ENCODE measurements at places on chromosomes 3 and 15.
A peak's percentile ranks its signal among the peaks of the same experiment; 100 is the strongest.

GRCh38 chr3:172846706-172847105 lies 96.2 kb downstream of the ECT2 start:
- DNase-seq, result peak; percentile 93

DNA sequence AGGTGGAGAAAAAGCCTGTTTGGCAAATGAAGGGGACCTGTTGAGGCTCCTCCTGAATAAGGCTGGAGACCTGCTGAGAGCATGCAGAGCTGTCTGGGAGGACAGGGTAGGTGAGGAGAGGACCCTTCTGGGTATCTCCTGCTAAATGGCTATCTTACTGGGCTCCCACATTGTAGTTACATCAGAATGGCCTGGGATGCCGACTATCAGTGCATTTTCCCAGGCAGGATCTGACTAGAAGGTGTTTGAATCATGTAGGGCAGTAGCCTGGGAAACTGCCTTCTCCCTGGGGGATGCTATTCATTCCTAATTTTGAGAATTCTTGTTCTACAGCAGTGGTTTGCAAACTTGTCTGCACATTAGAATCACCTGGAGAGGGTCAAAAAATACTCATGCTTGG lies 631 bp downstream of the AGBL1 start:
- DNase-seq, result no peak

DNA sequence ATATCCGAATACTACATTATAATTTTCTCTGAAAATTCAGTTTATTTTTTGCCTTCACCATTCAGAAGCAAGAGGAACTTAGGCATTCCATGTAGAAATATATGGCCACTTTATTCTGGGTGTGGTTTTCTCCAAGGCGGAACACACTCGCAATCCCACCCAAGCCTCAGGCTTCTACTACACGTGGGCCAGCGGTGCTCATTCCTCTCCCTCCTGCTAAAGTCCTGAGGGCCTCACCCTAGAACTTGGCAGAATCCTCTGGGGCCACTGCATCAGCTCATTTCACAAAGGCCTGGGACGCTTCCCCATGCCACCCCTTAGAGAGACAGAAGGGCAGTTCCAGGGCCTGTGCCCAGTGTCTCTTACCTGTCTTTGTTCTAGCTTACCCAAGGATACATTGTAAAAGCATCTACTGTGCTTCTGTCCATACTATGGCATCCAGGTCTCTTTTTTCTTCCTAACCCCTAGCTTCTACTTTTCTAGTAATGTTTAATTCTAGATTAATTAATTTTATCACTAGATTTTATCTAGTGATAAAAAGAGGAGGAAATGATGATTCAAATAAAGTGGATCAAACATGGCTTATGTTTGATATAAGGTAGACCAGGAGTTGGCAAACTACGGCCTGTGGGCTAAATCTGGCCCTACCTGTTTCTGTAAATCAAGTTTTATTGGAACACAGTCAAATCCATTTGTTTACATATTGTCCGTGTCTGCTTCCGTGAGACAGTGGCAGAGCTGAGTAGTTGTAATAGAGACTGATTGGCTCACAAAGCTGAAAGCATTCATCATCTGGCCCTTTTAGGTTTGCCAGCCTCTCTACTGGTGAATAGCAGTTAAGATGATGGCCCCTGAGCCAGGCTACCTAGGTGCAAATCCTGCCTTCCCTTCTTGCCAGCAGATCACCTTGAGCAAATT lies 29.8 kb downstream of the LARS2 start:
- no peak for DNase-seq

DNA sequence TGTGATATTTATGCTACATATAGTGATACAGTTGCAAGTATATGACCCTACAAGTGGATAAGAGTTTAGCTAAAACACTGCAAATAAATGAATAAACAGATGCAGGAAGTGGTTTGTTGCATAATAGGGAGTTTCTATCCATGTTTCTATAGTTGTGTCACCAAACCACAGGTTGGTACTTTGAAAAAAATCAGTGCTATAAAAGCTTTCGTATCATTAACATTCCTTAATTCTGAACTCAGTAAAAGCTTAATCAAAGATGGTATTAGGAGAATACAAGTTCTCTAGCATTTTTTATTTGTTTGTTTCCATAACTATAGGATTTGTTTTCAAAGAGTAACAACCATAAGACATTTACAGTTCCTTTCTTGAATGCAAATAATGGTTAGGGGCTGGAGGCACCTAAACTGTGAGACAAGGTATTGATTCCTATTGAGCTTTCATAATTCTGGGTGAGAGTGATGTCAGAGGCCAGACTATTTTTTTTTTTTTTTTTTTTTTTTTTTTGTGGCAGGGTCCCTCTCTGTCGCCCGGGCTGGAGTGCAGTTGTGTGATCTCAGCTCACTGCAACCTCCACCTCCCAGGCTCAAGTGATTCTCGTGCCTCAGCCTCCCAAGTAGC lies 29.6 kb downstream of the CPOX start:
- peak; percentile 59 for DNase-seq

DNA sequence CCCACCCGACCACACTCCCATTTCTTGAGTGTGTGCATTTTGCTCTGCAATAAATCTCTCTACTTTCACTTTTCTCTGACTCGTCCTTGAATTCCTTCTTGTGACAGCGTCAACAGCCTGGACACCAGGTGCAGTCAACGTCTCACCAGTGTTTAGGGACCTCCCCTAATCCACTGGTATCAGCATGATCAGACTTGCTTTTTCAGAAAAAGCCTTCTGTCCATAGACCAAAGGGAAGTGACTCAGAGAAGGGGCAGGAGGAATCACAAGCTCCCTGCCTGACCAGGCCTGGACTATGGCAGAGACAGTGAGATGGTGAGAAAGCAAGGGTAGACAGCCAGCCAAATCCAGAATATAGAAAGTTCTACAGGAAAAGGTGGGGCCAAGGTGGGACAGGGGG lies 15.5 kb downstream of the CCR5 start:
- no peak for DNase-seq

- DNase-seq, result no peak
These were observed 459.9 kb upstream of the TPRG1 start for GRCh38 chr3:188711881-188712247.

GRCh38 chr3:129505341-129505740 lies 23.1 kb upstream of the RHO start:
- no peak for DNase-seq

- no peak for DNase-seq
These were observed 15.2 kb upstream of the MBNL1 start for GRCh38 chr3:152253514-152253913.

- DNase-seq, result no peak
These were observed 553 bp upstream of the TNNC1 start for GRCh38 chr3:52454250-52454937.

DNA sequence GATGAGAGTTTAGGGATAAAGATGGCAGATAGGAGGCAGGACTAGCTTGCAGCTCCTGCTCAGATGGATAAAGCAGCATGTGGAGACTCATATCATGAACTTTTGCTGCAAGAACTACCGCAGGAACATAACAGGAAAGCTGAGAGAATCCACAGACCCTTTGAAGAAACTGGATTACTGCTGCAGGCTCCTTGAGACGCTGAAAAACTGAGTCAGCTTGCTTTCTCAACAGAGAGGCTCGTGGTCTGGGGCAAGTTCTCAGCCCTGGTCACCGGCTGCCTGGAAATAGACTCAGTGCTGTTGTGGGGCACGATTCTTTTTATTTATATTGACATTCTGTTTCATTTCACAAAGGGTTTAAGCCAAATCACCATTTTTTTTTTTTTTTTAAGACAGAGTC lies 28.8 kb upstream of the TRIM59 start:
- DNase-seq, result peak; percentile 69

- no peak for DNase-seq
These were observed 57.0 kb upstream of the CMTM7 start for GRCh38 chr3:32334675-32335074.

- peak; percentile 30 for DNase-seq
These were observed 1.8 kb downstream of the FOXL2 start for GRCh38 chr3:138944929-138945708.

DNA sequence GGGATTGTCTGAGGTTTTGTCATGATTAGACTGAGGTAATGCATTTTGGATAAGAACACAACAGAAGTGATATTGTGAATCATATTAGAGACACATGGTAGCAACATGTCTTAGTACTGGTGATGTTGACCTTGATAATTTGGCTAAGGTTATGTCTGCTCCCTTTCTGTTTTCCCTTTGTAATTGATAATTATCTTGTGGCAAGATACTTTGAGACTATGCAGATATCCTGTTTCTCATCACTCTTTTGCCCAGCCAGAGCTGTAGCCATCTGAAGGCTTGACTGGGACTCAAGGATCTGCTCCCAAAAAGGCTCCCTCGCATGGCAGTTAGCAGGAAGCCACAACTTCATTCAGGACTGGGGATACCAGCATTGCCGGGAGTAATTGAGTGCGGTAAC lies 35.3 kb upstream of the LARS2 start:
- no peak for DNase-seq

DNA sequence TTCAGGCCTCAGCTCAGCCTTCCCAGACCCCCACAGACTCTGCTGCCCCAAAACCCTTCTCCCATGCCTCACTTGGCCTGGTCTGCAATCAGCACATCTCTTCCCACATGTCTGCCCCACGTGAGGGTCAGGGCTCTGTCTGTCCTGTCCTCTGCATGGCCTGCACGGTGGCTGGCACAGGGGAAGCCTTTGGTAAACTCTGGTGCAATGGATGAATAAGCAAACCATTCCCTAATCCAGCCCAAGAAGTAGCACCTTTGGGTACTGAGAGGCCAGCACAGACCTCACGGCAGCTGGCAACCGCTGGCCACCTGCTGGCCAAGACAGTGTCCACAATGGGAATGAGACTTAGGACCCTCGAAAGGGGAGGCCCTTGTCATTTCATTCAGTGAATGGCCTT lies 27.7 kb downstream of the ABTB1 start:
- DNase-seq, result no peak

DNA sequence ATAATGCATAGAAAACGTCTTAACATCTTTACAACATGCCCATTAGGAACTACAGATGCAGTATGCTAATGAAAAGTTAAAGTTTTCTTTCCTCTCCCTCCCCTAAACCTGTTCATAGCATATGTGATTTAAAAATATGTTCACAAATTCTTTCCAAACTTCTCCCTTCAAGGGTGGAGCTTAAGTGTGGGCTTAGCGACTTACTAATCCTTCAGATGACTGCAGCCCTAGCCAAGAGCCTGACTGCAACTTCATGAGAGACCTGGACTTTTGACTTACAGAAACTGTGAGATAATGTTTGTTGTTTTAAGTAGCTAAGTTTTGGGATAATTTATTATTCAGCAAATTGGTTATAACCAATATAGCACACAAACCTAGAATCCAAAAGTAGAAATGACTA lies 22.0 kb upstream of the ANXA2 start:
- DNase-seq, result peak; percentile 62

GRCh38 chr15:75835990-75836958 lies 7.0 kb upstream of the UBE2Q2 start:
- no peak for DNase-seq

GRCh38 chr15:96747291-96747690 lies 416.8 kb downstream of the NR2F2 start:
- no peak for DNase-seq

GRCh38 chr3:18241837-18242236 lies 183.3 kb downstream of the SATB1 start:
- DNase-seq, result peak; percentile 1

- peak; percentile 50 for DNase-seq
These were observed 791 bp downstream of the GYG1 start for GRCh38 chr3:148992027-148992634.

- peak; percentile 48 for DNase-seq
These were observed 14.7 kb upstream of the SECISBP2L start for GRCh38 chr15:49060710-49061495.

GRCh38 chr3:103894162-103894822 lies 1459.5 kb downstream of the ZPLD1 start:
- no peak for DNase-seq

DNA sequence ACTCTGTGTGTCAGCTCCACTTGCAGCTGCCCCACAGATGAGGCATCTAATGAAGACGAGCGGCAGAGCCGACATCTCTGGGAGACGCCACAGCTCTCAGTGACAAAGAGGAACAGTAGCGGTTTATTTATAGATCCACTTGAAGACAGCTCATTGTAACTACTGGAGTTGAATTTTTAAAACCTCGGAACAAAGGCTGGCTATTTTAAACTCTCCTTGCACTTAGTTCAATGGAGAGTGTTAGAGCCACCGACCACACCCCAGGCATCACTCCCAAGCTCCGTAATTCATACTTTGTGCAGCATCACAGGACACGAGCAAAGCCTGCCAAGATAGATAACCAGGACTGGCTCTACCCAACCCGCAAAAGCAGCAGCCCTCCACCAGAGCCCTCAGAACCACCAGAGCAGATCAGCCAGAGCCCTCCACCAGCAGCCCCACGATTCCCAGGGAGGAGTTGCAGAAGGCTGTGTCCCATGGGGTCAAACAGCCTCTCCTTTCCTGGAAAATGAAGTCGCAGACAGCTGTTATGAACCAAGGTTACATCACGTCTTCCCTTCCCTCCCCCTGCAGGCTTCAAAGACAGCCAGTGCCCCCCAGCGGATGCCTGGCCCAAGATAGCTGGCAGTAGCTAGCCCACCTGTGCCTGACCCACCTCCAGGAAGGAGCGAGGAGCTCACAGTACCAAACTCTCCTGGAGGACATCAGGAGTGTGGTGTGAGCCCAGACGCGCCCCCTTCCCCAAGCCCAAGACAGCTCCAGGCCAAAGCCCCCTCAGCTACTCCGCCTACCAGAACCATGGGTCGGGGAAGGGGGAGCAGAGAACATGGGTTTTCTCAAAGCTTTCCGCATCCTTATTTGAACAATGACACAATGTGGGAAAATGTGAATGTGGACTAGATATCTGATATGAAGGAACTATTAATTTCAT lies 45.7 kb downstream of the POC1A start:
- DNase-seq, result peak; percentile 65

GRCh38 chr3:72126441-72127223 lies 341.7 kb upstream of the PROK2 start:
- peak; percentile 68 for DNase-seq

- peak; percentile 79 for DNase-seq
These were observed 1.1 kb upstream of the ALCAM start for GRCh38 chr3:105365391-105366325.

DNA sequence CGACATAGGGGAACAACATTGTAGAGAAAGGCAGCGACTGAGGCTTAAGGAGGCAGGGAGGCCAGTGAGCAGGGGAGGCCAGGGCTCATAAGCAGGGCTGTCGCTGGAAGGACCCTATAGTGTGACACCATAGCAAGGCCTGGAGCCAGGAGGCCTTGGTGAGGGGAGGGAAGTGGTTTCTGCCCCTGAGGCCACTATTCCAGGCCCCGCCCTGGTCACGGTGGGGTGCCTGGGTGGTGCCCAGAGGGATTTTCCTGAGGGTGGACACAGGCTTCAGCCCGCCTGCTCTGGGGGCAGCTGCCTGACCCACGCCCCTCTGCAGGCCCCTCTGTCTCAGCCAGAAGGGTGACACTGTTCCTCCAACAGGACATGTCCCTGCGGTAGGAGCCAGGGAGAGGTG lies 147.8 kb upstream of the IQSEC1 start:
- no peak for DNase-seq

DNA sequence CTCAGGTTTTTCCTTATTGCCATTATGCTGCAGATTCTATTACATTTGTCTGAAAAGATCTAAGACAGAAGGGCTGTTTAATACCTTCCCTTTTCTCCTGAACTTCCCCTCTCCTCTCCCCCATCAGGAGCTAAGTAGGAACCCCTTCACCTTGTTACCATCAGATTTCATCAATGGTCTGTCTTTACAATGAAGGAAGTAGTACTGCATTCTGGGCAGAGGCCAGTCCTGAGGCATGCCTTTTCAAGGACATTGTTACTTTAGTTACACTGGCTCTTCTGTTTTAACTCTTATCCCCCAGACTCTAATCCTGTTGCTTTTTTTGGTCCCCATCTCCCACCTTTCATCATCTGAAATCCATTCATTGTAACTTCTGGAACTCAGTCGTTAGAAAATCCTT lies 8.1 kb downstream of the CTNNB1 start:
- no peak for DNase-seq

GRCh38 chr15:82625136-82625535 lies 22.0 kb downstream of the CPEB1 start:
- DNase-seq, result peak; percentile 37
